Right kidney (tissue), 9 donors: ENCODE measurements at places on chromosomes 6 and 20.

DNA sequence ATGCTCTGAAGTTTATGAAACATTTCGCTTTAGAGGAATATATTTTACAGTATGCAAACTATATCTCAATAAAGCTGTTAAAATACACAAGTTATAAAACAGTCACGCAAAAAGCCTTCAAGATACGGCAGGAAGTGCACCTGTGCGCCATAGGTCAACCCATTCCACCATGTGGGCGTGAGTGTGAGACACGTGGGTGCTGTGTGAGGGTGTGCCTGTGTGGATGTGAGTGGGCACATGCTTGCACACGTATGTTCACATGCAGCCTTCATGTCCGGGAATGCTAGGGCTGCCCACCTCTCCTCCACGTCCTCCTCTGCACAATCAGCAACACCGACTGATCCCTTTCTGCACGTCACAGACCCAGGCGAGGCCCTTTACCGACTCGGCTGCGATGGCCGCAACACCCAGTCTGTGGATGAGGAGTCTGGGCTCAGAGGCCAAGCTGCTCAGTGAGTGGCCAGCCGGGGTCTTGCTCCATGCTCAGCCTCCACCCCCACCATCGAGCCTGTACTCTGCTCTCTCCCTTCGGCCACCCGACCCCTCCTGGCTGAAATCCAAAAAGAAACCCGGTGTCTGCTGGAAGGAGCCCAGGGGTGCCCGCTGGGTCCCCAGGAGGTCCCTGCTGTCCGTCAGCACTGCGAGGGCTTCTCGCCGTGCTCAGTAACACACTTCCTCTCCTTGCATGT lies 3.0 kb upstream of the FRMD1 start:
- no peak for DNase-seq

- no peak for DNase-seq
These were observed 209.8 kb downstream of the GJA1 start for GRCh38 chr6:121645100-121645745.

DNA sequence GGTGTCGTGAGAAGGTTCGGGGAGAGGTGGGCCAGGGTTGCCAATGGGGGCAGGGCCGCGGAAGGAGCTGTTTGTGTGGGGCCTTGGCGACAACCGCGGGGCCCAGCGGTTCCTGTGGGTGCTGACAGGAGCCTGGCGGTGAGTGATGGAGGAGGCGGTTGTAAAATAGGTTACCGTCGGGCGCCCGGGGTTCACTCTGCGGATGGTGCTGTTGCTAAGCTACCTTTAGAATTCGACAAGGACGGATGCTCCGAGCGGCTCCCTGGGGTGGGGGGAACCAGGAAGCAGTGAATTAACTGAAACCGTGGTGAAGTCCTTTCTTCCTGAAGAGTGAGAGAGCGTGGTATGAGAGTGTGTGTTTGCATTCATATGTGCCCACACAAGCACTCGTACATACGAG lies 61.7 kb downstream of the CDH22 start:
- DNase-seq = no peak

GRCh38 chr6:108948181-108948661 lies 100.0 kb downstream of the ARMC2 start:
- peak; percentile 45 for DNase-seq

- DNase-seq = no peak
These were observed 21.4 kb downstream of the C6orf15 start for GRCh38 chr6:31090973-31091364.
